Endothelial cell of umbilical vein (primary cell): ENCODE measurements at places on chromosomes 1 and 21.

GRCh38 chr1:56266359-56266758 lies 313.0 kb downstream of the PLPP3 start:
- no peak overlapping the region for H3K27ac ChIP-seq
- H3K27me3 ChIP-seq = no peaks in the 10 kb centered on the region
- peak; percentile 14 for DNase-seq
- H3K36me3 ChIP-seq = no peaks in the 10 kb centered on the region

DNA sequence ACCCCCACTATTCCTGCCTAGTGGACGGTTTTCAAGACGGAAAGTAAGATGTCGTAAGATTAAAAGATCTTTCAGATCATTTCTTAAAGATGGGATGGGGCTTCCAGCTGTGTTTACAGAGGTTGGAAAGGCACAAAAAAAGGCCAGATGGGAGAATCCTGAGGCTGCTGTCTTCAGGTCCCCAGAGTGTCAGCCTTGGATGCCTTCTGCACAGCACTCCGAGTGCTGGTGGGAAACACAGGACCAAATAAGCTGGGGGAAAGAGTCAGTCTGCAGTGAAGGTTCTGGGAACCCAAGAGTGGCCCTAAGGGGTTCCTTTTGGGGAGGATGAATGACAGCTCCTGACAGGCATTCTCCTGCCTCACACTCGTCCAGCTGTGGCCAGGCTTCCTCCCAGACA lies 96.5 kb downstream of the COLGALT2 start:
- H3K27me3 ChIP-seq = peaks cover 4% of the 10 kb centered on the region
- H3K4me1 ChIP-seq = no peaks in the 10 kb centered on the region
- no peak for DNase-seq
- no peak overlapping the region for H3K27ac ChIP-seq
- no peaks in the 10 kb centered on the region for H3K36me3 ChIP-seq
- H3K4me3 ChIP-seq = no peak overlapping the region

DNA sequence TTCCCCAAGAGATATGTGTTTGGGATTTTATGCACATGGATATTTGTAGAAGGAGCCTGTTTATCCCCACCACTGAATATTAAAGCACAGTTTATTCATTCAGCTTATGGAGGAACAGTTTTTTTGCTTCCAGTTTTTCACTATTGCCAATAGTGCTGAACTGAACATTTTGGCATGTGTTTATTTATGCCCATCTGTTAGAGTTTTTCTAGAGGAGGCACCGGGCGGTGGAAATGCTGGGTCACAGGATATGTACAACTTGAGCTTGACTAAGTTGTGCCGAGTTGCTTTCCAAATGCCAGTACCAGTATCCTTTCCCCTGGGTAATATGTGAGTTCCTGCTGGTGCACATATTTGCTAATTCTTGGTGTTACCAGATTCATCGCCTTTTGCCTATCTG lies 111.3 kb downstream of the GREM2 start:
- no peaks in the 10 kb centered on the region for H3K27me3 ChIP-seq
- no peak overlapping the region for H3K27ac ChIP-seq
- no peak overlapping the region for H3K4me3 ChIP-seq
- no peaks in the 10 kb centered on the region for H3K36me3 ChIP-seq
- DNase-seq = no peak

DNA sequence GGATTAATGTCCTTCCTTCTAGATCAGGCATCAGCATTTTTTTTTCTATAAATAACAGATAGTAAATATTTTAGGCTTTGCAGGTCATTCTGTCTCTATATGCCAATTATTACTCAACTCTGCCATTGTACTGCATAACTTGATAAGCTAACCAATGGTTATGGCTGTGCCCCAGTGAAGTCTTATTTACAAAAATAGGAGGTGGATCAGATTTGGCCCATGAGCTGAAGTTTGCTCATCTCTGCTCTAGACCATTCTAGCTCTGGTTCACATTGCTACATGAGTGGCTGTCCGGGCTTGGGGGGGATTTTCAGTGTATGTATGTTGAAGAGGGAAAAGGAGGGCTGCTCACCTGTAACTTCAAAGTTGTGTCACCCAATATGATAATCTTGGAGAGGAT lies 10.1 kb downstream of the RAB7B start:
- no peaks in the 10 kb centered on the region for H3K27me3 ChIP-seq
- DNase-seq = no peak
- H3K27ac ChIP-seq = no peak overlapping the region
